ENCODE measurements at places on chromosomes 7 and 10.
A peak's percentile ranks its signal among the peaks of the same experiment; 100 is the strongest.

GRCh38 chr7:128735436-128735835 is 3.7 kb upstream of the CALU start:
- DNase-seq, result no peak

- DNase-seq, result no peak
These were observed 25.5 kb downstream of the BAZ1B start for GRCh38 chr7:73496626-73497025.

- DNase-seq, result no peak
These were observed 181.9 kb downstream of the TMEM26 start for GRCh38 chr10:61271127-61271780.

DNA sequence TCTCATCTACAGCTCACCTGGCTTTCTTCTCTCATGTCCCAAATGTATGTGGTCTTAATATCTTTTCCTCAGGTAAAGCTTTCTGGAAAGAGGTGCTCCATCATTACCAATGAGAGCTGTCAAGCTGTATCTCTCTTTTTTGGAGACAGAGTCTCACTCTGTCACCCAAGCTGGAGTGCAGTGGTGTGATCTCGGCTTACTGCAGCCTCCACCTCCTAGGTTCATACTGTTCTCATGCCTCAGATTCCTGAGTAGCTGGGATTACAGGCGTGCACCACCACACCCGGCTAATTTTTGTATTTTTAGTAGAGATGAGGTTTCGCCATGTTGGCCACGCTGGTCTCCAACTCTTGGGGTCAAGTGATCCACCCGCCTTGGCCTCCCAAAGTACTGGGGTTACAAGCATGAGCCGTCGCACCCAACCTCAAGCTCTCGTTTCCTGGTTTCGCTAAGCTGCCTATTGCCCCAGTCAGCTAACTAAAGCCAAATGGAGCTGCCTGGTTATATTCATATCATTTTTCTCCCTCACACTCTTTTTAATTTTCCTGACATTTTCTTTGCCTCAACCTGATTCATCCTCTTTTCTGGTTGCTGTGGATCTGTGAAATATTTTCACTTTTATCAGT is 60.5 kb downstream of the SUFU start:
- no peak for DNase-seq

GRCh38 chr7:129157651-129158050 is 13.1 kb downstream of the TSPAN33 start:
- no peak for DNase-seq

- peak; percentile 44 for DNase-seq
These were observed 18.0 kb downstream of the PURB start for GRCh38 chr7:44867073-44867995.

DNA sequence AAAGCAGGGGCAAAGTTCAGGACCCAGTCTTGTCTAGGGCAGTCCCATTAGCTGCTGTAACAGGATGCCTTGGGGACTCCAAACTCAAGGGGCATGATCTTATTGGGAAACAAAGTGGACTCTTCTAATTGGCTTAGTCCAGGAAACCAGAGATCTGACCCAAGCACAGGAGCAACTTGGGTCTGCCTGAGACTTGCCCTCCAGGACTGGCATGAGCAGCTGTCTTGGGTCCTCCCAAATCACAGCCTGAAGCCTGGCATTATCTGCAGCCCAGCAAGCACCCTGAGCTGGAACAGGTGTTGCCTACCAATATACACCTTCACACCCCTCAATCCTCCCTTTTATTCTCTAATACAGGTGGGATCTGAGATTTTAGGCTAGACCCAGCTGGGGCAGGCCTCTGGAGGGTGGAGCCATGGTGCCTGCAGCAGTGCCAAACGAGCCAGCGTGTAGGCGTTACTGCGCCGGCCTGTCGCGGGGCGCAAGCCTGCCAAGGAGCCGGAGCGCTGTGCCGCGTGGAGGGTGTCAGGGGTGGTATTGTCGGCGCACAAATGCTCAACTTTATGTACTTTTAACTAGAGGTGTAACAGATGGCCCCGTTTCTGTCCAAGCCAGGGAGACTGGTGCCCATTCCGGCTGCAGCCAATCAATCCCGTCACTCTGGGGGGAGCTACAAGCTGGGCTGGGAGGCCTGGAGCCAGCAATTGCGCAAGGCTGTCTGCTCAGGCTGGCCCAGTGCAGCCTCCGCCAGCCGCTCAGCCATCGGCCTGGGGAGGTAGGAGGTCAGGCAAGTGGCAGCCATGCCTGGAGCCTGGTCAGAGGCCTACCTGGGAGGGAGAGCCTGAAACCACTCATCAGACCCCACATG is 12.8 kb upstream of the LBX1 start:
- DNase-seq, result no peak

- no peak for DNase-seq
These were observed 93.5 kb upstream of the ZNF804B start for GRCh38 chr7:88665892-88666514.

- DNase-seq, result no peak
These were observed 80.8 kb downstream of the OSBPL3 start for GRCh38 chr7:24899161-24899560.

- no peak for DNase-seq
These were observed 25.9 kb downstream of the ADAMTS14 start for GRCh38 chr10:70698211-70698610.

- no peak for DNase-seq
These were observed 54.7 kb downstream of the EMX2 start for GRCh38 chr10:117597216-117597615.

- no peak for DNase-seq
These were observed 190.7 kb upstream of the CHRM2 start for GRCh38 chr7:136677471-136678365.

GRCh38 chr10:47173929-47174442 is 126.0 kb upstream of the GDF10 start:
- DNase-seq, result no peak

DNA sequence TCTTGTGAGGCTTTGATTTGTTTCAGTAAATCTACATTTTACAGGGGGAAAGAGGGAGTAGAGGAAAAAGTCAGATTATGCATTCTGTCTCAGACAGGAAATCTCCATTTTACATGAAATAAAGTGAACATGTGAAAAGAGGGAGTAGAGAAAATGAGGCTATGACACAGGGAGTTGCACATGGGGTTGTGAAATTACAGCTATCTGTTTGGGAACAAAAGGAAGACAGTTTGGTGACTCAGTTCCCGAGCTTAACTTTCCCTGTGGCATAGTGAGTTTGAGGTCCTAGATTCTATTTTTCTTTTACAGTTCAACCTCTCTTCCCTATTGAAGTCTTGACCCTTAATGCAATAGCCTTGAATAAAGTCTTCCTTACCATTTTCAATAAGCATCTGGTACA is 63.2 kb upstream of the AGR3 start:
- DNase-seq, result no peak

- no peak for DNase-seq
These were observed 21.3 kb downstream of the ANTXRL start for GRCh38 chr10:46308113-46308415.

- no peak for DNase-seq
These were observed 37.2 kb upstream of the TMEM273 start for GRCh38 chr10:49225218-49225876.

DNA sequence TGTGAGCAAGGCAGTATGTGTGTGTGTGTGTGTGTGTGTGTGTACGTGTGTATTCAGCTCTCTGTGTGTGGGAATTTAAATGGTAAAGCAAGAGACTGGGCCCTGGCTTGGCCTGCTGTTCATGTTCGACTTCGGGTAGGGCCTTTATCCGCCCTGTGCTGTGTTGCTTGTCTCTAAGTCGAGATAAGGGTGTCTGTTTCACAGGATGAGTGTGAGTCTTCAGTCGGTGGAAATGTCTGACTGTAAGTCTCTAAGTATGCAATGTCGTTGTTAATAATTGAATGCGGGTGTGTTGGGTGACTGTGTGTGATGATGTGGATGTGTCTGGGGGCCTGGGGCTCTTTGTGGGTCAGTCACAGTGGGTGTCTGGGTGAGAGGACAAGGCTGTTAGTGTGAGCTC is 34.8 kb downstream of the HIF1AN start:
- DNase-seq, result no peak

Data from activated CD8-positive, alpha-beta T cell treated with anti-CD3 and anti-CD28 coated beads for 36 hours (primary cell).